ENCODE measurements at places on chromosomes 4 and X.

DNA sequence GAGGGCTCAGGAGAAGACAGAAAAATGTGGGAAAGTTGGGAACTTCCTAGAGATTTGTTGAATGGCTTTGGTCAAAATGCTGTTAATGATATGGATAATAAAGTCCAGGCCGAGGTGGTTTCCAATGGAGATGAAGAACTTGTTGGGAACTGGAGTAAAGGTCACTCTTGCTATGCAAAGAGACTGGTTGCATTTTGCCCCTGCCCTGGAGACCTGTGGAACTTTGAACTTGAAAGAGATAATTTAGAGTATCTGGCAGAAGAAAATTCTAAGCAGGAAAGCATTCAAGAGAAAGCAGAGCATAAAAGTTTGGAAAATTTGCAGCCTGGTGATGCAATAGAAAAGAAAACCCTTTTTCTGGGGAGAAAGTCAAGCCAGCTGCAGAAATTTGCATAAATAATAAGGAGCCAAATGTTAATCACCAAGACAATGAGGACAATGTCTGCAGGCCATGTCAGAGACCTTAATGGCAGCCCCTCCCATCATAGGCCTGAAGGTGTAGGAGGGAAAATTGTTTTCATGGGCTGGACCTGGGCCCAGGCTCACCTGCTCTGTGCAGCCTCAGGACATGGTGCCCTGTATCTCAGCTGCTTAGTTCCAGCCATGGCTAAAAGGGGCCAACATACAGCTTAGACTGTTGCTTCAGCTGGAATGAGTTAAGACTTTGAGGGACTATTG, 203.8 kb downstream of the RELL1 start:
- DNase-seq = no peak

DNA sequence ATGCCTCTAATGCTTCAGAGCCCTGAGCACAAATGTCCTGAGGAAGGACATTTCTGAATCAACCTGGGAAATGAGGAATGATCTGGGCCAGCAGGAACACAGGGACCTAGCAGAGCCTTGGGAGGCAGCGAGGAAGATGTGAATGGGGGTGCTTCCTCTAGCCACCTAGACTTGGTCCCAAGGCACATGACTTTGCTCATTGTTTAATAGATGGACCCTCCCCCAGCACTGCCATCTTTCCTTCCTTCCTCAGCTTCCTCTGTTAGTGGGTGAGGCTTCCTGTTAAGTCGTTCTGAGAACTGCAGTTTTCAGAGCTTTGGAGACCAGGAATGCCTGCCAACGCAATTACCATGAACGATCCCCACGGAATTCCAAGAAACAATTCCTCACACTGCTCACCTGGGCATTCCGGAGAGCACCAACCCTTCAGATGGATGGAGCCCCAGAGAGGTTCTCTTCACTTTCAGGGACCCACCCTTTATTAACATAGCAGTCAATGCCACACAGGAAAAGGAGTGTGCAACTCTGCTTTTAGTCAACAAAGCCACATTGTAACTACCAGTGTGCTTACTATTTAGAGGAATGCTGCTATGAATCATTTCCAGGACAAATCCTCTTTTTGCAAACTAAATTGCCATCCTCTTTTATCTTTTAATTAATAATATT, 48.5 kb upstream of the STIM2 start:
- DNase-seq = no peak

DNA sequence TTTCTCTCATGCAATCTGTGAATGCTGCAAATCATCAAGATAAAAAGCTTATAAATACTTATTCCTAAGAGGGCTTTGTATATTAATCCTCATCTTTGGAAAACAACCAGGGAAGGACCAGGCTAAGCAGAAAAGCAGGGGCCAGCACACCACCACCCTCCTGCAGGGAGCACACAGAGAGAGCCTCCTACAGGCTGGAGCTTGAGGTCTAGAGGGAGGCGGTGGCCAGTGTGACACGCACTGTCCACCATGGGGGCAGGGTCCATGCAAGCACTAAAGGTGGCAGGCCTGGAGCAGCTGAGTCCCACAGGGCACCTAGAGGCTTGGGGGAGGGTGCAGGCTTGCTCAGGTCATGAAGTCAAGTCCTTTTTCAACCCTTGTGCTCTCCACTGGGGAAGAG, 236.9 kb downstream of the TACR3 start:
- DNase-seq = no peak

GRCh38 chrX:150849996-150850720, 48.3 kb downstream of the CD99L2 start:
- DNase-seq = no peak

GRCh38 chrX:103063191-103063845, 653 bp downstream of the BEX1 start:
- DNase-seq = no peak

DNA sequence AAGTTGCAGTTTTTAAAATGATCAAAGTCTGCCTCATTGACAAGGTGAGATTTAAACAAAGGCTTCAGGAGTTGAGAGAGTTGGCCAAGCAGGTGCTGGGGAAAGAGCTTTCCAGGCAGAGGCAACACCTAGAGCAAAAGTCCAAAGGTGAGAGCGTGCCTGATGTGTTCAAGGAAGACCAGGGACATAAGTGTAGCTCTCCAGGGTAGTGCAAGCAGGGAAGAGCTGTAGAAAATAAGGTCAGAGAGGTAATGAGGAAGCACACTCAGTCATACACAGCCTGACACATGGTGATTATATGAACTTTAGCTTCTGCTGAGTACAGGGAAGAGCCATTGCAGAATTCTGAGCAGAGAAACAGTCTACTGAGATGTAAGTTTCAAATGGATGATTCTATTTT, 265.0 kb upstream of the NWD2 start:
- DNase-seq = no peak
